ENCODE measurements at places on chromosomes 11 and 22.

DNA sequence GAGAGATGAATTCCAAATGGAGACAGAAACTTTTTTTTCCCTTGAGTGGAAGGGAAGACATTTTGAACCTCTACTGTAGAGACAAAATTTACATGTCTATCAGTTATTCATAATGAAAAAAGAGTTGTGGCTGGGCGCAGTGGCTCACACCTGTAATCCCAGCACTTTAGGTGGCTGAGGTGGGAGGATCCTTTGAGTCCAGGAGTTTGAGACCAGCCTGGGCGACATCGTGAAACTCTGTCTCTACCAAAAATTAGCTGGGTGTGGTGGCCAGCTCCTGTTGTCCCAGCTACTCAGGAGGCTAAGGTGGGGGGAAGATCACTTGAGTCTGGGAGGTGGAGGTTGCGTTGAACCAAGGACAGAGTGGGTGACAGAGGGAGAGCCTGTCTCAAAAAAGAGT, 4.1 kb downstream of the EED start:
- no peak for DNase-seq

DNA sequence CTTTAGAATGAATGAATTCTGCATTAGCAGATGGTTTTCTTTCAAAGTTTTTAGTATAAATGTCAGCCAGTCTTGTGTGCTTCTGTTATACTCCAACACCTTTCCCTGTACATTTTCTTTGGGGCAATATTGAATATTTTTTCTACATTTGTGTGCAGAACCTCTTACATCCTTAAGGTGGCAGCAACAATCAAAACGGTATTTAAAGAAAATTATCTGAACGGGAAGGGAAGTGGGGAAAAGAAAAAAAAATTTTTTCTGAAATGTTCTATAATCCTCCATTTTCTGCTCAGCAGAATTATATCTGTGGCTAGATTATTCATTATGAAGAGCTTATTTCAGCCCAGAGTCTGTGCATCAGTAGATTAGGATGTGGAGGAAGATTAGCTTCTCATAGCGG, 347.3 kb upstream of the RAG2 start:
- peak; percentile 2 for DNase-seq

DNA sequence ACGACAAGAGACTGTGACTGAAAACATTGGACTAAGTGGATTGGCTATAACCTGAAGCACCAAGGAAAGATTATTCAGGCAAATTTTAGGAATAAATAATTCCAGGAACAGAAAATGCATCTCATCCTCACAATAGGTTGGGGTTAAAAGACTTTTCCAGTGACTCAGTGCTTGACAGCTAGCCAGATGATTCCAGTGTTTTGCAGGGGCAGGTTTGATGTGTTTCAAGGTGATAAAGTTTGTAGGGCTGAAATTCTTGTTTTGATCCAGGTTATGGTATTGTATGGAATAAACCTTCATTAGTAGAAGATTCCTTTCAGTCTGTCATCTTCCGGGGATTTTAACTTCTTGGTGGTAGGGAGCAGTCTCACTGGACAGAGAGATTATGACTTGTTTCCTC, 2.3 kb downstream of the EXT2 start:
- no peak for DNase-seq

- DNase-seq, result peak; percentile 32
These were observed 8.0 kb upstream of the HTATIP2 start for GRCh38 chr11:20355221-20356219.

GRCh38 chr11:3170756-3171650, 5.9 kb upstream of the OSBPL5 start:
- DNase-seq, result no peak

GRCh38 chr11:3146612-3147256, 18.4 kb downstream of the OSBPL5 start:
- no peak for DNase-seq

DNA sequence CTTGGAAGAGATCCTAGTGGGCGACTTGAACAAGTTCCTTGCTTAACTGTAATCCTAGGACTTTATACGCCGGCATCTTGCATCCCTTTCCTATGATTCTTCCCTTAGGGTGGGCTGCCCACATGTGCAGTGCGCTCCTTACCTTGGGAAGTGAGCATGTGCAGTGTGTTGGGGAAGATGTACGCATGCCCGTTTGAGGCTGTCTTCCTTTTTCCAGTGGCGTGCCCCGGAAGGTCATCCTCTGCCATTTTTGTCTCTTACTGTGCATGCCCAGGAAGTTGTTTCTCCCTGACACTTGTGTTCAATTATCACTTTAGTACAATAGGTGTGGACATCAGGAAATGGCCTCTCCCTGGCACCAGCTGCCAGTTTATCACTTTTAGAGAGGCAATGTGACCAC, 936.5 kb downstream of the TBC1D22A start:
- DNase-seq, result no peak

DNA sequence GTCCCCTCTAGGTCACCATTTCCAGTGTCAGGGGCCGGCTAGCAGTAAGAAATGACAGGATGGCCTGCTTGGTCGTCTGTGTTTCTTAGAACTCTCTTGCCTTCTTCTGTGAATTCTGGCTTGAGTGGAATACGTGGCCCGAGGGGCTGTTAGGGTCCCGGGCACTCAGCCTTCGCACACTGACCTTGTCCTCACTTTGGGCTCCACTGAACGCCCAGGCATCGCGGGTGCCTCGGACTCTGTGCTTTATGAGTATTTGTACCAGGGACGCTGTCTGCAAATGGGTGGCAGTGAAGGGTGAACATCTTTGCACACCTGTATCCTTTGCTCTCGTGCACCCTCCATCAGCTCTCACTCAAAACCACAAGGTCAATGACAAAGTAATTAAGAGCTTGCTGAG, 123.4 kb upstream of the ANO1 start:
- no peak for DNase-seq

DNA sequence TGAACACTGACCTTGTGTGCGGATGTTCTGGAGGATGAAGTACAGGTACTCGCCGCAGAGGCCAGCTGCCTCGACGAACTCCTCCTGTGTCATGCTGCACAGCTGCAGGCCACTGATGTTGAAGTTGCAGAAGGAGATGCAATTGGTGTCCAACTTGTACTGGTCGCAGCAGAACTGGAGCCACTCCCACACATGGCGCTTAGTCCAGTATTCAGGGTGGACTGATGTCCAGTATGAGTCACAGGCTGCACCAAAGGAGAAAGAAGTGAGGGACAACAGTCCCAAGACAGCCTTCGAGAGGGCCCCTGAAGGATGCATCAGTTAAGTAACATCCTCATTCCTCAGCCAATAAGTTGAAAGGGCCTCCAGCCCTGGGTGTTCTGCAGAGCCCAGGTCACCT, 20.1 kb downstream of the ELF5 start:
- no peak for DNase-seq

DNA sequence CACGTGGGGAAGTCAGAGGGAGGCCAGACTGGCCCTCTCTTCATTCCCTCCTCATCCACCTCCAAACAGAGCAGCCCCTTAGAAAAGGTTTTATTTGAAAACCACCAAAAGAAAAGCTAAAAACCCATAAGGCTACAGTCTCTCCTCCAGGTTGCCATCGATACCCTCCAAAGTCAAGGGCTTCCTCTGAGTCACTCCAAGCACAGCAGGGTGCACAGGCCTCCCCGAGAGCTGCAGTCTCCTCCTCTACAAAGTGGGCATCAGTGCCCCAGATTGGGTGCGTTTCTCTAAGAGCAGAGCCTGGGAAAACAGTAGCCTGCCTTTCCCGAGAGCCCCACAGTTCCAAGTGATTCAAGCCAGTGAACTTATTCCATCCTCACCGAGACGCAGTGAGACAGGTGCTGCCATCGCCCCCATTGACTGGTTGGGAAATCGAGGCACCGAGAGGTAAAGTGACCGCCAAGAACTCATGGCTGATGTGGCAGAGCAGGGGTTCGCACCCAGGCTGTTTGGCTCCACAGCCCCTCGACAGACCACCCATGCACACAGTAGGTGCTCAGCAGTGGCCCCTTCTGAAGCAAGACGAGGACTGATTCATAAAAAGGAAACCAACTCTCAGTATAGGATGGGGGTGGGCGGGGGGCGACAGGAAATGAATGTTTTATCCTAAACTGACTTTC, 91.7 kb upstream of the SHISAL1 start:
- DNase-seq, result no peak

GRCh38 chr11:1674173-1675131, 22.5 kb upstream of the KRTAP5-6 start:
- DNase-seq, result no peak

GRCh38 chr22:21712751-21713427, 22.7 kb downstream of the YPEL1 start:
- peak; percentile 78 for DNase-seq

DNA sequence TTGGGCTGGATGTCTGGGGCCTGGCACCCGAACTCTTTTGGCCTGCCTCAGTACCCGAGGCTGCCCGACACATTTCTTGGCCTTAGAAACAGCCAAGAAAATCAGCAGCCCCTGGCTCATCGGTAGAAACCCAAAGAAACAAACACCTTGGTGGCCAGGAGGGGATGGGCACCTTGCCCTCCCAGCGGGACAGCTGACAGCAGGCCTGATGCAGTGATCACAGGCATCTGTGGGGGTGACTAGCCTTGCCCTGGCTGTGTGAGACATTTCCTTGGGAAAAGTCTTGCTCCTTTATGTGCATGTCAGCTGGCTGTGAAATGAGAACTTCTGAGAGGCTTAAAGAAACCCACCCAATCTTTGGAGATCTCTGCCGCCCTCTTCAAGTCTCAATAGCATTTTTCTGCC, 60.9 kb downstream of the SMIM38 start:
- no peak for DNase-seq

GRCh38 chr11:70270877-70271648, 573 bp downstream of the PPFIA1 start:
- DNase-seq, result peak; percentile 58

DNA sequence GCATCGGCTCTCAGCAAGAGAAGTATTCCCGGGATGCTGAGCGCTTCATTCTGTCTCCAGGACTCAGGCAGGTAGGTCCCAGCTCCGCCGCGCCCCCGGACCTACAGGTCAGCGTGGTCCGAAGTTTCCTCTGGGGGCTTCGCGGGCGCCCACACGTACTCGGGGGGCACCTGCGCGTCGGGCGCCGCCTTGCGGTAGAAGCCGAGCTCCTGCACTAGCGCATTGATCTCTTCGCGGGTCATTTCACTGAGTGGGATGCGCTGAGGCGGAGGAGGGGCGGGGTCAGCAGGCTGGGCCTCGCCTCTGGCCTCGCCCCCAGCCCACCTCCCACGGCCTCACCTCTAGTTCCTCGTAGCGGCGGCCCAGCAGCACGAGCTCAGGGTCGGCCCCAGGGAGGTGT, 2.5 kb downstream of the SELENOM start:
- no peak for DNase-seq

- DNase-seq, result no peak
These were observed 20.4 kb upstream of the EMSY start for GRCh38 chr11:76424379-76424778.

GRCh38 chr11:18594999-18595749, 4.4 kb upstream of the MISFA start:
- no peak for DNase-seq

DNA sequence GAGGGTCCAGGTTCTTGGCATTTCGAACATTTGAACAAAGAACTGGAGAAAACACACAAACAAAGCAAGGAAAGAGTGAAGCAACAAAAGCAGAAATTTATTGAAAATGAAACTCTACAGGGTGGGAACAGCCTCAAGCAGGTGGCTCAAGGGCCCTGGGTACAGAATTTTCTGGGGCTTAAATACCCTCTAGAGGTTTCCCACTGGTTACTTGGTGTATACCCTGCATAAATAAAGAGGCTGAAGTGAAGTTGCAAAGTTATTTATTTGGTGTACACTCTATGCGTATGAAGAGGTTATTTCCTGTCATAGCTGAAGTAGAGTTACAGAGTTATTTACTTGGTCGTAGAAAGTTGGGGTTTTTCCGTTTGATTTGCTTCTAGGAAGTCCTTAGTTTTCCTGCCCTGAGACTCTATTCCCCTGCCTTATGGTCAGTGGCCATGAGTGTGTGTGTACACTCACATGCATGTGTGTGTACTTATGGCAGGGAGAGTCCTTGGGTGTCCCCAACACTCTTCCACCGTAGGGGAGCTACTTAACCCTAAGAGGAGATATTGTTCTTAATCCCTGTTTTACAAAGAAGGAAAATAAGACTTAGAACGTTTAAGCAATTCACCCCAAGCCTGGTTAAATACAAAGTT, 5.6 kb upstream of the SMCO4 start:
- DNase-seq, result no peak

DNA sequence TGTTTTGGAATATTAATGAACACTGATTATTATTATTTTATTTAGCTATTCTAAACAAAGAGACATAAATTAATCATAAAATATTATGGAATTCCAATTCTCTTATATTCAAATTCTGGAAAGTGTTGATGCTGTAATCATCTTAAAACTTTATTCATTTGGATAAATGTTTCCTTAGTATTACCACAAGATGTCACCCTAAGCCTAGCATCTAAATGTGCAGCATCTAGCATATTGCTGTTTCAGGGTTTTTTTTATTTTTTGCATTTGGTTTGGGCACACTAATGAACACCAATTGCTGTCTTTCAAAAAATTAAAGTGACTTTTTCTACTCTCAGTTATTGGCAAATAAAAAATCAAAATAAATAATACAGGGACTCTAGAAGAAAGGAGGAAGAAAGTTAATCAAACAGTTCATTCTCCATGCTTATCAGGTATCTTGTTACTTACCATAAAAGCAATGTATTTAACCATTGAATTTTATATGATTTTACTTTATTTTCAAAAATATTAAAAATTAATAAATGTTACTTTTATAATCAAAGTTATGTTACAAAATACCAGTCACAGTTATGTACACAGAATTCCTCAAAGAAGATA, 31.8 kb downstream of the DLG2 start:
- DNase-seq, result peak; percentile 68

GRCh38 chr11:76026281-76026680, 180.0 kb downstream of the WNT11 start:
- no peak for DNase-seq

GRCh38 chr22:36017651-36018091, 11.0 kb downstream of the RBFOX2 start:
- DNase-seq, result no peak

DNA sequence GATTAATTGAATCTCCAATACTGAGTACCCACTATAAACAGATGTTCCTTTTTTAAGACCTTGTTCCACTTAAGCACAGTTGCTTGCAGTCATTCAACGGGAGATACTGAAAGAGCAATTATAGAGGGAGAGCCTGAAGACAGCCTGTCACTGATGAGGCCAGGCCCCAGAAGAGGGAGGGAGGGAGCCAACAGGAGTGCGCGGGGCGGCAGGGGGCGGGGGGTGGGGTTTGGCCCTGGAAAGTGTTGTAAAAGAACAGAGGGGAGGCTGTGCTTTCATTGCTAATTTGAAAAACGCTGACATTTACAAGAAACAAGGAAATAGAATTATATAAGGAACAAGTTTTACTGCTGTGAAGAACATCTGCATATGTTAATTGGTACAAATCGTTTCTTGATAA, 53.1 kb downstream of the MAP6 start:
- no peak for DNase-seq

- no peak for DNase-seq
These were observed 314.8 kb downstream of the NTM start for GRCh38 chr11:131685206-131685605.
